IPS DF 19.7 (cell line): ENCODE measurements at places on chromosomes 2 and 18.

GRCh38 chr2:232538671-232539070, 821 bp upstream of the CHRNG start:
- no peak for DNase-seq

DNA sequence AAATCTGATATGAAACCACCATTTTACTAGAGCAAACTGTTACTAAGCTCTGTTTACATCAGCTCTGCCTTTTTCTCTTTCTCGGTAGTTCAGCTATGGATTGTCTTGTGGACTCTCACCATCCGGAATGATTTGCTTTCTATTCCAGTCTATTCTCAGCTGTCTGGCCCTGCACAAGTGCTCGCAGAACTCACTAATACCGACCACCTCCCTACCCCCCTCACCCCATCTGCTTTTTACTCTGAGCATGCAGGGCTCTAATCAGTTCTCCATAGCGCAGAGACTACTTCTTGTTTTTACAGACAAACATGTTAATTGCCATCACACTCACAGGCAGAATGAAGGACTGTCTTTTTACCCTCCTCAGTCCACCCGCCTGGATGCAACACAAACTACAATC, 180.7 kb upstream of the POU3F3 start:
- no peak for DNase-seq

GRCh38 chr2:218734190-218734975, 23.7 kb downstream of the TTLL4 start:
- no peak for DNase-seq

DNA sequence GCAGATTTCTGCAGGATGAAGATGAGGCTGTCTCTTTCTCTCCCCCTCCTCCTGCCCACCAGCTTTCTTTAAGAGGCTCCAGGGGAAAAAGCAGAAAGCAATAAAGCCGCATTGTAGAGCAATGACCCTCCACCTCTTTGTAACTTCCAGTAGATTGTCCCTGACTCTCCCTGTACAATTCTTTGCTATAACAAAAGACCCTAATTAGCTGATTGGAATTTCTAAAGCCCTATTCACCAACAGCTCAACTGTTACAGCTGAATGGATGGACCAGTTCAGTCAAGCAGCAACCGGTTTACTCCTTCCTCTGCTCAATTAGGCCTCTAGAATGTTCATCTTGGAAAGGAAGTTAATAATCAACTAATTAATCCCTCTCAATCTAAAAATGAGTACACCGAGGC, 301.0 kb downstream of the STK39 start:
- DNase-seq, result peak; percentile 17

GRCh38 chr2:214629875-214630274, 179.6 kb downstream of the BARD1 start:
- DNase-seq, result no peak

GRCh38 chr2:240642061-240642805, 17.0 kb downstream of the GPR35 start:
- DNase-seq, result no peak

DNA sequence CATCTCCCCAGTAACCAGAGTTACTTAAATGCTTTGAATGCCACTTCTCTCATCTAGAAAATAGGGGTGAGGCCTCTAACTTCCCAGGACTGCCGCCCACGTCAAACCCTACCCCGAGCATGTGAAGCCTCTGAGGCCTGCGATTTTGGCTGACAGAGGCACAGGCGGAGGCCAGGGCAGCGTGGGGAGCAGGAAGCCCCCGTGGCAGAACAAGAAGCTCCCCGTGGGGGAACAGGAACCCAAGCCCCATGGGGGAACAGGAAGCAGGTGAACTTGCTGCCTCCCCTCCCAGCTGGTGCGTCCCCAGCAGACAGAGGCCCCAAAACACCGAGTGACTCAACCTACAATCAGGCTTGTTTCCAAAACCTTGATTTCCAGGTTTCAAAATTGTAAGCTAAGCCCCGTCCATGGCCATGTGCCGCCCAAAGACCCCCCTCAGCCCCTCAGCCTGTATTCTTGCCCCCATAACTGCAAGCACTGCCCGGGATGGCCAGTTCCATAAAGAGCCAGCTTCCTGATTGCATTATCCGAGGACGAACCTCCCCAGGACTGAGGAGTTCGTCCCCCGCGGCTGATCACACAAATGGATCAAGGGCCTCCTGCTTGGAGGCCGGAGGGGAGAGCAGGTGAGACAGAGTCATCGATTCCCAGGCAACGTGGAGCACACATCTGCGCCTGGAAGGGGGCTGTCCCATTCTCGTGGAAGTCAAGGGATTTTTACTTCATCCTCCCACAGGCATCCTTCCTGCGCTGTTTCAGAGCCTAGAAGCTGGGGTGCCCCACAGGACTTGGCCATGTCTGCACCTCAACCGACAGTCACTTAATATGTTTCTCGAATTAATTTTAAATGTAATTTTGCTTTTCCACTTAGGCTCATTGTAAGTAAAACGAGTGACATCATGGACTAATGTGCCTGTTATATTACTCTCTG, 36.3 kb upstream of the CTDP1 start:
- DNase-seq, result no peak

DNA sequence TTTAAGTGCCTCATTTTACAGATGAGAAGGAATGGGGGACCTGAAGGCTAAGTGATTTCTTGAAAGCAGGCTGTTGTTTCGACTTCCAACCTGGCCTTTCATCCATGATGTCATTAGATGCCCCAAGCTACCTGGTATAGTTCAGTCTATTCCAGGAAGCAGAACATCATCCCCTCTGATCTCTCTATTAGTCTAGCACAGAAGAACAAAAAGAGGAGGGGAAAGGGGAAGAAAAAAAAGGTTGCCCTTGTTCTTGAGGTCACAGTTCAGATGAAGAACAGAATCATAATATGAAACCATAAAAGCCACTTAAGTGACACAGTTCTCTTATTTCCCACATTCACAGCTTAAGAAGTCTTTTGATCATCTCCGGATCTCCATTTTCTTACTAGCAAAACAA, 386.2 kb upstream of the HNRNPA3 start:
- DNase-seq, result no peak
